CD4-positive, alpha-beta T cell treated with Interleukin-21 for 1 hour (primary cell): ENCODE measurements at places on chromosomes 16 and 17.

DNA sequence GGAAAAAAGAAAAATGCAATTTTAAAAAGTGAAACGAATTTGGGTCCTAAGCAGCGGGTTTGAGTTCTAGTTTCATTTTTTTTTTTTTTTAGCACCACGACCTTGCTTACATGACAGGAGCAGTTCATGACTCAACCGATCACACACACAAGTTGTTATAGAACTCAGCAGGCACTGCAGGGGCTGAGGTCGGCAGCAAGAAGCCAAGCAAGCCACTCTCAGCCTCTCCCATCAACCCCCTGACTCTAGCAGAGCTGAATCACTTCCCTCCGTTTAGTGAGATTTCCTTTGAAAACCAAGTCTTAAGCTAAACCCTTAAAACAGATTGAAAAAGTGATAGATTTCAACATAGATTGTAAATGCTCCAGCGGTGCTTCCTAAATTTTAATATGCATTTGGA lies 520.8 kb downstream of the HAPSTR1 start:
- DNase-seq, result no peak

DNA sequence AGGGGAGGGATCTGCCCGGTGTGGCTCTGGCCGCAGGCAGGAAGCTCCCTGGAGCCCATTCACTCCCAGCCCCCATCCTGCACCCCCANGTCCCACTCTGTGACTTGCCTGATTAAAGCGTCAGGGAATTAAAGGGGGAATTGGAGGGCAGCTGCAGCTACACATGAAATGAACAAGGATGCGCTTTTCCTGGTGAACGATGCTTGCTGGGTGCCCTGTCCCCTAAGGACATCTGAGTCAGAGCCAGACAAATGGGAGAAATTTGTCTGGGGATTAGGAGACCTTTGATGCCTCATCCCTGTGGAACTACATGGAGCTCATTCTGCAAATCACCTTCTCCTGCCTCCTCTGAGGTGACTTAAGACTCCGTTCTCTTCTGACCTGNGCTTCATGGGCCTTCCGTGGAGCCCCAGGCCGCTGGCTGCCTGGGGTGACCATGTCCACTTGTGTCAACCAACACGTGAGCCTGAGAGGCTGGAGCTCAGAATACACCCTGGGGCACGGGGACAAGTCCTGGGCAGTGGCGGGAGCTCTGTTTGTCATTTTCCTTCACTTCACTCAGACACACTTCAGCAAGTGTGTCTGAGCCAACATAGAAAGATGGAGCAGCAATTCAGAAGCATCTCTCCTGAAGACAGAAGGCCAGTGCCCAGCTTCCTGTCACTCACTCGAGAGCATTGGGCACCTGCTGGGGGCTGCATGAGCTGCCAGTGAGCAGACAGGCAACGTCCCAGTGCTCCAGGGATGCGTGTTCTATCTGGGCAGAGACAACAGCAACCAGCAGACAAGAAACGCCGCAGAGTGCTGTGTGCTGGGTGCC lies 54.1 kb downstream of the METRNL start:
- no peak for DNase-seq

DNA sequence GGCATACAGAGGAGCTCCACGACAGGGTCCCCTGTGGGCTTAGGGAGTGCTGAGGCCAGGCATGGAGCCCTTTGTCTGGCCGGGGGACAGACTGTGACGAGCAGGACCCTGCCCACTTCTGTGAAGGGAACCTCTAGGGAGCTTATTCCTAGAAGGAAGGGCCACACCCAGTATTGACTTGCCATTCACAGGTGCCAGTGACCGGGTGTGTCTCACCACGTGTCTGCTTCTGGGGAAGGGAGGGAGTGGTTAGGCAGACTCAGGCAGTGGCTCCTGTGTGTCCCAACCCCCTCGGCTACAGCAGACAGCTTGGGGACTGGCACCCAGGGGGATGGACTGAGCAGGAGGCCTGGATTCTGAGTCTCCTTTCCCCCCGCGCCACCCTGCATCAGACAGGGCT lies 57.2 kb downstream of the SOCS1 start:
- no peak for DNase-seq

- no peak for DNase-seq
These were observed 231.2 kb downstream of the CPPED1 start for GRCh38 chr16:12572316-12572985.

DNA sequence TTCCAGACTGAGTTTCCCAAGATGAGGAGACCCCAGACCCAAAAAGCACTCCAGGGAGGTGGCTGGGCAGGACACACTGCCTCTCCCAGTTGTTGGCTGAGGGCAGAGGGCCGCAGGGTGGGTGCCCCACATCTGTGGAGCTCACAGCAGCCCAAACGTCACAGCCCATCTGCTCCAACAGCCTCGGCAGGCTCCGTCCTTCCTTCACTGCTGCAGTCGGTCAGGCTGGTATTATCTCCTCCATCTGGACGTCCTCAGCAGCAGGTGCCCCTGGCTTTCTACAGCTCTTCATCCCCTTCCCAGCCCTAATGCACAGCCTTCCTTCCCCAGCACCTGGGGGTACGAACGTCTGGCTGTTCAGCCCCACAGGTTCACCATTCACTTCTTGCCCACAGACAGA lies 55.2 kb downstream of the PRMT7 start:
- DNase-seq, result no peak

DNA sequence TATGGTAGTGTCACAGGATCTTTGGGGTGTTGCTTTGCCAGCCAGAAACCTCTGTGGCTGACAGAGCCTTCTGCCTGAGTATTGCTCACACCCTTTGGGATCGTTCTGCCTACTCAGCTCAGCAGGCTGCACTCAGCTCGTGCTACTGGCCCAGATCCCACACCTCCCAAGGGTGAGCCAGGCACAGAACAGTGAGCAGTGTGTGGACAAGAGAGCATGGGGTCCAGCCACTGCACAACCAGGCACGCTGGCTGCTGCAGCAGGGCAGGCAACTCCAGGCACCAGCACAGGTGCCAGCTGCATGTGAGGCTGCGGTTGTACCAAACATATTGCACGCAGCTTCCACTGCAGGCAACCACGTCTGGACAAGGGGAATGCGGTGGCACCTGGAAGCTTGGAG lies 84.9 kb downstream of the CYB561 start:
- no peak for DNase-seq

DNA sequence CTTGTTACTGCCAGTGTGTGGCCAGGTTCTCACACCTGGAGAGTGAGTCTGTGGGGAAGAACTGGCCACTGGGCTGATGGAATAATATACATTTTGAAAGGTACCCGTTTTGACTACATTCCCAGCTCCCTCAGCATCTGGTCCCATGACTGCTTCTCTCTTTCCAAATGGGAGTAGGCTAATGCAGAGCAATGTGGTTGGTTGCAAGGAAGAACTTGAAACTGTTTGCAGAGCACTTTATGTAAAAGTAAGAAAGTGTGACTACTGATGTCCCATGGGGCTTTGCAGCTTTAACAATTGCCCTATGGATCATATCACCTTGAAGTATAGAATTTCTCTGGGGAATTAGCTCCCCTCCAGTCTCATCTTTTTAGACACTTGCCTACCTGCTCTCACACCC lies 9.0 kb downstream of the KATNIP start:
- no peak for DNase-seq

GRCh38 chr17:51445946-51446345 lies 185.6 kb downstream of the UTP18 start:
- DNase-seq, result no peak

DNA sequence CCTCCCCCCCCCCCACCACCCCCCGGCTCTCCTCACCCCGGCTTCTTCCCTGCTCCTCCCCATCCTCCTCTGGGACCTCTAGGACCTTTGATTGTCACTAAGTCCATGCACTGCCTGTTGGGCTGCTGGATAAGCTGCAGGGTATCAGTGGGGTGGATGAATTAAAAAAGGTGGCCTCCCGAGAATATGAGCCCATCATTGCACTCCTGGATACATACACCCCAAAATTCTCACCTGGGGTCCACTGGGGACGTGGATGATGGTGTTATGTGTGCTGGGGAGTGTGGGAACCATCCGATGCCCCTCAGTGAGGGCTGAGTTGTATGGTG lies 88.8 kb downstream of the IRF8 start:
- DNase-seq, result no peak

DNA sequence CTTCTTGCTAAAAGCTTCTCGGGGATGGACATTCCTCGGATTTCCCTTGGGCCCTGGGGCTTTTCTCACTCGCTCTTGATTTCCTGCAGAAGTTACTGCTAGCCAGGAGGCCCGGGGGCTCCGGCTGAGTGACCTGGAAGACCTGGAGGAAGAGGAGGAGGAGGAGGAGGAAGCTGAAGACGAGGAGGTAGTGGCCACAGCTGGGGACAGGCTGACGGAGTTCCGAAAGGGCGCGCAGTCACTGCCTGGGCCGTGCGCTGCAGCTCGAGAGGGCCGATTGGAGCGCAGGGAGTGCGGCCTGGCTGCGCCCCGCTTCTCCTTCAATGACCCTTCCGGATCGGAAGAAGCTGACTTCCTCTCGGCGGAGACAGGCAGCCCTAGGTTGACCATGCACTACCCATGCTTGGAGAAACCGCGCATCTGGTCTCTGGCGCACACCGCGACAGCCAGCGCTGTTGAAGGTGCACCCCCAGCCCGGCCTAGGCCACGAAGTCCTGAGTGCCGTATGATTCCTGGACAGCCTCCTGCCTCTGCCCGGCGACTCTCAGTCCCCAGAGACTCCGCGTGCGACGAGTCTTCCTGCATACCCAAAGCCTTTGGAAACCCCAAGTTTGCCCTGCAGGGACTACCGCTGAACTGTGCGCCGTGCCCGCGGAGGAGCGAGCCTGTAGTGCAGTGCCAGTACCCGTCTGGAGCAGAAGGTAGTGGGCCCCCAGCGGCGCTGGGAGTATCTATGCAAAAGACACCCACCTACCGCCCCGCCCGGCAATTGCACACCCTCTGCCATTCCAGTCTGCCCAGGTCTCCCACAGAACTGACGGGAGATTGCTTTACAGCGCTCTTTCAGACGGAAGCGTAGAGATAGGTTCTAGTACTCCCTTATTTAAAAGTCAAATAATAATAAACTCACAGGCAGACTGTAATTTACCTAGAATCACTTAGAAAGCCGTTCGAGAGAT lies 4.9 kb downstream of the IRX6 start:
- no peak for DNase-seq

DNA sequence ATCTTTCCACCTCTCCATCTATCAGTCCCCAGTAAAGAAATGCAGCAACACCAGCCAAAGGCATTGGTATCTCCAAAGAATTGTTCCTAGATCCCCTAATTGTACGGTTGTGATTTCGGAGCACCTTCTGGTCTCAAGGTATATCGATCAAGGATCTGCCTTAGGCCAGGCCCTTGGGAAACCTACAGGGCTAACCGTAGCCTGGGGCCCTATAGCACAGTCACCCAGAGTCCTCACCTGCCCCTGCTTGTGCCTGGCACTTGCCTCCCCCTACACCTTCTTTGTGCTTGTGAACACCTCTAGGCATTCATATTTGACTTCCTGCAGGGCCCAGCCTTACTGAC lies 16.8 kb upstream of the AURKB start:
- DNase-seq, result no peak

DNA sequence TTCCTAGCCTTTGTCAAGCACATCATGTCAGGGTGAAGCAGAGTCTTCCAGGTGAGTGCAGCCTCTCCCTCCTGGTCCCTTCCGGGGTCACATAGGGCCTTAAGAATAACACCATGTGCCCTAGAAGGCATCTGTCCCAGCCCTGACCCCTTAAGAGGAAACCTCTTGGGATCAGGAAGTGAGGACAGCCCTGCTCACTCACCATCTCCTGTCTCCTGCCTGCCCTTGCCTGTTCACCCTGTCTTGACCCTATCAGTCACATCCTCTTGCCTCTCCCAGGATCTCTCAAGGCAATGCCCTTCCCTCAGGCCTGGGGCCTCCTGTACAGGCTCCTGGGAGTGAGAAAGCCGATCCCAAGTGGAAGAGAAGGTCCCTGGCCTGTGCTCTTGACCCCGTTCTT lies 13.9 kb downstream of the MYL4 start:
- DNase-seq, result no peak

- DNase-seq, result no peak
These were observed 98.0 kb downstream of the TBC1D16 start for GRCh38 chr17:79937391-79938335.

GRCh38 chr16:70470927-70471341 lies 16.5 kb downstream of the FCSK start:
- no peak for DNase-seq

DNA sequence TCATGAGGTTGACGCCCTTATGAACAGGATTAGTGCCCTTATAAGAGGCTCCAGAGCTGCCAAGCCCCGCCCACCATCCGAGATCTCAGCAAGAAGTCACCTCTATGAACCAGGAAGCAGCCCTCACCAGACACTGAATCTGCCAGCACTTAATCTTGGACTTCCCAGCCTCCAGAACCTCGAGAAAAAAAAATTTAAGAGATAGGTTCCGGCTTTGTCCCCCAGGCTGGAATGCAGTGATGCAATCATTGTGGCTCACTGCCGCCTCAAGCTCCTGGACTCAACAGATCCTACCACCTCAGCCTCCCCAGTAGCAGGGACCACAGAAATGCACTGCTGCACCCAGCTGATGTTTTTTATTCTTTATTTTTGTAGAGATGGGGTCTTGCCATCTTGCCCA lies 22.5 kb upstream of the ADCY9 start:
- DNase-seq, result no peak

DNA sequence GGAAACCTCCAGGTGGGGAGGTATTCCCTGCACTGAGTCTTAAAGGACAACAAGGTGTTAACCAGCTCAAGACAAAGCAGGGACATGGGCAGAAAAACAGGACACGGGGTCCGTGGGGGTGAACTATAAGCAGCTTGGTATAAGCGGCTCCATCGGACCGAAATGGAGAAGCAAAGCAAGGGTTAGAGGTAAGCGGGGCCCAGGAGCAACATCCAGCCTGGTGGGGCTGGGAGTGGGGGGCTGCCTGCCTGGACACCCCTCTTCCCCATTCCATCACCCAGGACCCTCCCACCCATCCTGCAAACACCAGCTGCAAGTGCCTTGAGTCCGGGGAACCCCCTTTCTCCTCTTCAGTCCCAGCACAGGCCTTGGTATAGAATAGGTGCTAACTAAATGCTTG lies 29.5 kb downstream of the MYH11 start:
- DNase-seq, result no peak

- DNase-seq, result no peak
These were observed 265.0 kb downstream of the PHKB start for GRCh38 chr16:47726031-47726675.

DNA sequence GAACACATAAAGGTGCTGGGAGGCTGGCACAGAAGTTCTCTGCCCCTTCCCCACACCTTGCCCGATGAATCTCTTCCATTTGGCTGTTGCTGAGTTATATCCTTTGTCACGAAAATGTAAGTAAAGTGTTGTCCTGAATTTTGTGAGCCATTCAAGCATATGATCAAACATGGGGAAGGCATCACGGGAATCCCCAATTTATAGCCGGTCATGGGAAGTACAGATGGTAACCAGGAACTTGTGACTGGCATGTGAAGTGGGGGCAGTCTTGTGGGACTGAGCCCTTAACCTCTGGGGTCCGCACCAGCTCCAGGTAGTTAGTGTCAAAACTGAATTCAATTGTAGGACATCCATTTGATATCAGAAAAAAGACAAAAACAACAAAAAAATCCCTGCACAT lies 13.2 kb downstream of the TOM1L2 start:
- DNase-seq, result peak; percentile 14

GRCh38 chr17:2683912-2684311 lies 27.7 kb downstream of the CLUH start:
- DNase-seq, result no peak

- no peak for DNase-seq
These were observed 4.9 kb upstream of the ABAT start for GRCh38 chr16:8669481-8669880.

- no peak for DNase-seq
These were observed 6.3 kb downstream of the TPPP3 start for GRCh38 chr16:67386861-67387455.
